Activated CD4-positive, alpha-beta memory T cell treated with anti-CD3 and anti-CD28 coated beads for 36 hours (primary cell): ENCODE measurements at places on chromosomes 7 and 10. TPM values are rescaled to one million over a fixed set of nuclear protein-coding genes. Genes with fewer than 3 reads are reported as not detected.
A peak's percentile ranks its signal among the peaks of the same experiment; 100 is the strongest.

DNA sequence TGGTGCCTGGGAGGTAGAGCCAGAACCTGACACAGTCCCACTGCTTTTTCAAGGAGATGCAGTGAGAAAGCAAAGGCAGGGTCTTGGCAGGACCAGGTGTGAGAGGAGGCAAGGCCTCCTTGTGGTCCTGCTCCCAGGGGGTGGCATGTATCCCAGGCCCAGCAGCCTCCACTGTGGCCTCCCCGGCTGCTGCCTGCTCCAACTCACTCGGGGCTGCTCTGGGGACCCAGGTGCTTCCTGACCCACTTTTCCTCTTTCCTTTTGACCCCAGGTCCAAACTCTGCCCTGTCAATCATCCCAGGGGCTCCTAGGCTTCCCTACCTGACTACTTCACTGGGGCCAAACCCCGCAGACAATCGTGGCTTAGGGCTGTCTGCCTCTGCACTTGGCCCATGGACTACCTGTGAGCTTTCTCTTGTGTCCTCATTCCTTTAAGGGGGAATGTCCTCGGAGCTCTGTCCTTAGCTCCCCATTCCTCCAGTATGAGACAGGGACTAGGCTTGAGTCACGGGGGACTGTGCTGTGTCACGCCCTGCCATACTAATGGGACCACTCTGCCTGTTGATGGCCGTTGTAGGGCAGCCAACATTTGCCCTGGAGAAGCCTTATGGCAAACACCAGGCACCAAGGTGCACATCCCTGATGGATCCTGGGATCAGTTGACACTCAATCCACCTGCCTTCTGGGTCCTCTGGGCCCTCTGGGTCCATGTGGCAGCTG is 1.1 kb upstream of the AEBP1 start:
- H3K27ac ChIP-seq, result no peak overlapping the region
- H3K36me3 ChIP-seq, result no peaks in the 10 kb centered on the region
- peaks cover 14% of the 10 kb centered on the region for H3K27me3 ChIP-seq
- DNase-seq, result no peak
- H3K4me3 ChIP-seq, result peak overlapping the region; percentile 18

- H3K27me3 ChIP-seq, result no peaks in the 10 kb centered on the region
- no peak overlapping the region for H3K4me3 ChIP-seq
- no peaks in the 10 kb centered on the region for H3K4me1 ChIP-seq
- H3K27ac ChIP-seq, result no peak overlapping the region
Observed at GRCh38 chr10:126352453-126352852, 35.8 kb downstream of the ADAM12 start.

DNA sequence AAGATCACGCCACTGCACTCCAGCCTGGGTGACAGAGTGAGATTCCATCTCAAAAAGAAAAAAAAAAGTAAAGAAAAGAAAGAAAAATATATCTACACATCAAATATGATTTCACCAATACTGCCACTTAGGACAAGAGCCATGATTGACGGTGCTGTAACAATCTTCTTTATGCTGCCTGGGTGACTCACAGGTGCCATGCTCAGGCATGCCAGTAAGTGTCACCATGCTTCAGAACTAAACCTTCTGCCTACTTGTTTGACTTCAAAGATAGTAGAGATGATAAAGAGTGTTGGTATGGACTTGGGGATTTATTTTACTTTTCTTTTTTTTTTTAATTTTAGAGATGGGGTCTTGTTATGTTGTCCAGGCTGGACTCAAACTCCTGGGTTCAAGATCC is 33.6 kb upstream of the DNMBP start:
- no peak overlapping the region for H3K4me3 ChIP-seq
- H3K27me3 ChIP-seq, result peaks cover 3% of the 10 kb centered on the region
- DNase-seq, result peak; percentile 54
- H3K27ac ChIP-seq, result no peak overlapping the region
- no peaks in the 10 kb centered on the region for H3K36me3 ChIP-seq
- H3K4me1 ChIP-seq, result peaks cover 3% of the 10 kb centered on the region

GRCh38 chr7:151832656-151833055 is 44.3 kb downstream of the PRKAG2 start:
- H3K27ac ChIP-seq, result no peak overlapping the region
- no peak for DNase-seq
- H3K4me1 ChIP-seq, result peaks cover 29% of the 10 kb centered on the region
- H3K4me3 ChIP-seq, result no peak overlapping the region
- no peaks in the 10 kb centered on the region for H3K27me3 ChIP-seq

Gene TRIL
- not detected for total RNA-seq

Gene H2AZ2
- 307 TPM for total RNA-seq

Gene AKR1E2
- 3.9 TPM for total RNA-seq
